Tongue (tissue), 3 donors: ENCODE measurements at places on chromosomes 16 and 17. TPM values are rescaled to one million over a fixed set of nuclear protein-coding genes. Genes with fewer than 3 reads are reported as not detected.

The RABEP1 gene
- total RNA-seq = 71.2 TPM

The CRHR1 gene
- total RNA-seq = 0.41 TPM

The TLCD3B gene
- total RNA-seq = 0.82 TPM

GRCh38 chr17:79164913-79165695 lies 90.5 kb downstream of the ENGASE start:
- DNase-seq = no peak

GRCh38 chr16:12674071-12674470 lies 129.6 kb downstream of the CPPED1 start:
- no peak for DNase-seq

DNA sequence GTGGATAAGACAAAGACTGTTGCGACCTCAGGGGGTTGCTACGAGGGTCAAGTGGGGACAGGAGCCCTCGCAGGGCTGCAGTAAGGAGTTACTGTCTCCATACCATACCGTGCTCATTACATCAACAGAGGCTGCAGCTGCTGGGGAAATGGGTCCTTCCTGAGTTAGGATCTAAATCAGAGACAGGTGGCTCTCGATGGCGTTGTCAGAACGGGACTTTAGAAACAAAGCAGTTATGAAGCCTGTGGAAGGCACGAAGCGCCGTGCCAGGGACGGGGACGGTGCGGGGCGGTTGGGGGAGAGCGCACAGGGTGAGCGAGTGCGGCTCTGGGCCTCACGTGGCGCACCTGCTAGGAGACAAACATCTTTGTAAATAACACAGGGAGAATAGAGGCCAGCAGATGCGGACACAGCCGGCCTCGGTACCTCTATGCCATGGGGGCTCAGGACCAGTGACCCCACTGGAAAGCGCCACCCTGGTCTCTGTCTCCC lies 34.4 kb downstream of the ZCCHC14 start:
- DNase-seq = no peak

DNA sequence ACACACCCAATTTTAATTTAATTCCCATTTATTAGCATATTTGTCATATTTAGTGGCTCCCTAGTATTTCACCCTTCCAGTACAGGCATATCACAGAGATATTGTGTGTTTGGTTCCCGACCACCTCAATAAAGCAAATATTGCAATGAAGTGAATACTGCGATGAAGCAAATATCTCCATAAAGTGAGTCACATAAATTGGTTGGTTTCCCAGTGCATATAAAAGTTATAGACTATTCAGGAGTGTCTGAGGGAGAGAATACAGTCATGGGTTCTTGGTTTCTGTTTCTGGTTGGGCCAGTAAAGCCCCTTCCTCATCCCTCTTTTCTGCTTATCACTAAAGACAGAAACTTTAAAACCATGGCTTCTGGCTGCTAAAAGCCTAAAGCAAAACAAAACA lies 295.4 kb upstream of the AXIN2 start:
- no peak for DNase-seq

DNA sequence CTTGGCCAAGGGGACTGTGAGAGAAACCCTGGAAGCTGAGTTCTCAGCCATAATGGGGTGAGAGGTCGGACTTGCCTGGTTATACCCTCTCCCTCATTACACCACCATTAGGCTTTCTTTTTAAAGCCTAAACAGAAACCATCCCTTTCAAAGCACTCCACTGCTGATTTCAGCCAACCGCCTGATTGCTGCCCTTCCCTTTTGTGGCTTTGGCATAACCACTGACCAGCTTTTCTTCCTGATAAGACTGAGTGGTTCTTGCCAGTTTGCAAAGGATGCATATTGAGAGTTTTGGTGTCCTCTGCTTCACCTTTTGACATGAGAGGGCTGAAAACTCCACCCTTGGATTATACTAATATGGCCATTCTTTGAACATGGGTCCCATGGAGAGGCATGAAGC lies 308.2 kb upstream of the GOT2 start:
- DNase-seq = no peak

GRCh38 chr17:2980904-2981246 lies 82.5 kb downstream of the OR1D5 start:
- DNase-seq = no peak

The HOXB7 gene
- 0.51 TPM for total RNA-seq

DNA sequence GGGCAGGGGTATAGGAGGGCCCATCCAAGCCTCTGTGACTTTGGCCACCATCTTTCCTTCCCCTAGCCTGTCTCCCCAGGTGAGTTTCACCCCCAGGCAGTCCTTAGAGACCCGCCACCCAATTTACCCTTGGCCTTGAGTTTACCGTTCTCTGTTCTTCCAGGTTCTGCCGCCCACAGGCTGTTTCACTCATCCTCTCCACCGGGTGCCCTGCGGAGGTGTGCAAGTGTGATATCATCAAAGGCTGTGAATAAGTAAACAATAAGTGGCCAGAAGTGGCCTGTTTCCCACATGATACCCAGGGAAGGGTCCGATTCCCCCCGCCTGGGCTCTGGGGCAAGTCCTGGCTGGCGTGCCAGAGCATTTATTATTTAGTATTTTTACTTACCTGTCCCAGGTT lies 15.1 kb upstream of the TLCD3B start:
- no peak for DNase-seq

DNA sequence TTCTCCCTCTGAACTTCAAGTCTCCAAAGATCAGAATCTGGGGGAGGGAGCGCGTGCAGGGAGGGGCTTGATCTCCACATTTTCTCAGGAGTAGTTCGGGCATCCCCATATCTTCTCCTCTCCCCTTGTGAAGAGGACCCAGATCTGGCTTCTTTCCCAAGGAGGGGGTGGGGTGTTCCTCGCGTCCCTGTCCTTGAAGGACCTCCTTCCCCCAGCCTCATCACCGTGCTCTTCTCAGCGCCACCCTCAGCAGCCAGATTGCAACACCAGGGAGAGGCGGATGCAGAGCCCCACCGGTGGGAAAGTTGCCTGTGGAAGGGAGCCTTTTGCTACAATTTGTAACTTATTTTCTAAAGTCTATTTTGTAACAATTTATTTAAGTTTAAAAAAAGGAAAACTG lies 5.7 kb downstream of the PRSS53 start:
- DNase-seq = no peak

The UMOD gene
- total RNA-seq = not detected

DNA sequence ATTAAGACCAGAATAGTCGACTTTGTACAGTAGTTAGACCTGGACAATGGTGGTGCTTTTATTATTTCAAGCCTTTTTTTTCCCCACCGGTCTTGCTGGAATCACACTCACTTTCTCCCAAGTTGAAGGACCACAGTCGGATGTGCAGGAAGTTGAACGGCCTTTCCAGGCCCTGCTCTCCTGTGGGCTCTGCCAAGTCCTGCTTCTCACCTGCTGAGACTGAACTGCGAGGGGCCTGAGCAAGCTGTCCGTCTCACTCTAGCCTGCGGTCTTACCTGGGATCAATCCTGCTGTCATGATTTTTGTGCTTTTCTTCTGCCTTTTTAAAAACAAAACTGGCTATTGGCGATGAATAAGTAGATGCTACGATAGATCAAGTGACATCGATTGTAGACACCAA lies 1.3 kb downstream of the TLCD3A start:
- DNase-seq = no peak

The RAB11FIP4 gene
- total RNA-seq = 2.7 TPM

The CES4A gene
- total RNA-seq = 5.2 TPM

The TRAF7 gene
- 27.4 TPM for total RNA-seq

The NPIPA3 gene
- not detected for total RNA-seq

The GNAO1 gene
- total RNA-seq = 3.9 TPM

GRCh38 chr17:29565643-29566472 lies 979 bp downstream of the ABHD15 start:
- no peak for DNase-seq

- DNase-seq = peak; percentile 72
Observed at GRCh38 chr17:2053380-2054261, 1.3 kb upstream of the HIC1 start.

GRCh38 chr16:67173808-67174705 lies 3.7 kb downstream of the NOL3 start:
- DNase-seq = peak; percentile 83

DNA sequence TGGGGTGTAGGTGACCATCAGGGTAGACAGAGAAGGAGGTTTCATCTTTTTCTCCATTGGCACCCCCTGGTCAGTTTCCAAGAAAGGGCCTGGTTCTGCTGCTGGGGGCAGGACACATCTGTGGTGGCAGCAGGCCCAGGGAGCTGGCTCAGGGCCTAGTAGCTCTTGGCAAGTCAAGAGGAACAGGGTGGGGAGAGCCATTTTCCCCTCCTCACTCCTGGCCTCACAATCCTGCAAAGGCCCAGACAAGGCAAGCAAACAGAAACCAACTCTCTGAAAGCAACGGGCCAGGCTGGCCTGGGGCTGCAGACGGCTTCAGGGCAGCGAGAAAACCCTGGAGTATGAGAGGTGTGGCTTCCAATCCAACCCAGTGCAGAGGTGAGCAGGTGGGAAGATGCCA lies 192.9 kb upstream of the DYNLRB2 start:
- DNase-seq = peak; percentile 80

DNA sequence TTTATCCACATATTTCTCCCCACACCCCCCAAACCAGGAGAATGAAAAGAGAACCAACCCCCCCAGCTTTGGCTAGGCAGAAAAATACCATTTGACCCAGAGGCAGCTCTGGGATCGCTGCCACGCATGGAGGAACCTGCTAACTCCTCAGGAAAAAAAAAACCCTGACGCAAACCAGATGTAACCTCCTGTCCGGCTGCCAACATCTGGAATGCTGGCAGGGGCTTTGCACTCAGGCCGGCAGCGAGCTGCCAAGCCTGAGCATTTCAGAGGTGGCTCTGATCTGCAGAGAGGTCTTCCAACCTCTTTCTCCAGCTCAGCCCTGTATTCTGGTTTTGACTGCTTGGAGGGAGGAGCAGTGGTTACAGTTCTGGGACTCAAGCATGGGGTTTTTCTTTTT lies 8.2 kb downstream of the IGFBP4 start:
- peak; percentile 94 for DNase-seq

The TEKT3 gene
- not detected for total RNA-seq

DNA sequence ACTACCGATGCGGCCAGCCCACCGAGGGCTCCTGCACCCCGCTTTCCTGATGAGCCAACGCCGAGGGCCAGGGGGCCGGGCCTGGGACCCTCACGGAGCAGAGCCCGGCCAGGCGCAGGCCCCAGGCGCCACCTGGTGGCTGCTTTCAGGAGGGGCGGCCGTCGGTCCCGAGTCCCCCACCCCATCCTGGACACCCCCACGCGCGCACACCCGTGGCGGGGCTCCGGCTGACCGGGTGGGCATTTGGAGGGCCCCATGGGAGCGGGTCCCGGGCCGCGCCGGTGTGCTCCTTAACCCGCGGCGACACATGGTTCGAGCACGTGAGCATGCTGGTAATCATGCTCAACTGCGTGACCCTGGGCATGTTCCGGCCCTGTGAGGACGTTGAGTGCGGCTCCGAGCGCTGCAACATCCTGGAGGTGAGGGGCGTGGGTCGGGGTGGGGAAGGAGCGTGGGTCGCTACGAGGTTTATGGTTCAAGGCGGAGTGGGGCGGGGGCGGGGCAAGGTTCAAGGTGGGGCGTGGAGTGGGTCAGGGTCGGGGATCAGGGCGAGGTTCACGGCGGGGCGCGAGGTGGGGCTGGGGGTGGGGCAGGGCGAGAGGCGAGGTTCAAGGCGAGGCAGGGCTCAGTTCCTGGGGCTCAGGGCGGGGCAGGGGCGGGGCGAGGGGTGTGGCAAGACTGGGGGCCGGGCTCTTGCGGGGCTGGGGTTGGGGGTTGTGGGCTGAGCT lies 30.2 kb downstream of the TPSG1 start:
- DNase-seq = peak; percentile 31

The SLC4A1 gene
- total RNA-seq = 27.7 TPM

The EVI2B gene
- 1.2 TPM for total RNA-seq

The CTRB1 gene
- 1.0 TPM for total RNA-seq

GRCh38 chr17:77371117-77371887 lies 230.5 kb downstream of the SEC14L1 start:
- no peak for DNase-seq

The CDH5 gene
- 67.7 TPM for total RNA-seq

DNA sequence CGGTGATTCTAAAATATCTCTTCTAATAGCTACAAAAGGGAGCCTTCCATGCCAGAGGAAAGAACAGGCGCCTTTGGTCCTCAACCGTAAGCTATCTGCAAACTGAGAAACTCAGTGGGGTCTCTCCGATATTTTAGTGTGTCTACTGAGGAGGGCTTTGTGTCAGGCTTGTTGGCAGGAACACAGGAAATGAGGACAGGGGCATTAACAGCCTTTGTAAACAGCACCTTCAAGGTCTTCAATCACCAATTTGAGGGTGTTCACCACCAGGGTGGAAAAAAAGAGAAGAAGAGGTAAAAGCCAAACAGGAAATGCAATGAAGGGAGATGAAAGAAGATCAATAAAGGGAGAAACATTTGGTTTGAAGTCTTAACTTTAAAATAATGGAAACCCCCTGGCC lies 580.1 kb upstream of the SALL1 start:
- no peak for DNase-seq

DNA sequence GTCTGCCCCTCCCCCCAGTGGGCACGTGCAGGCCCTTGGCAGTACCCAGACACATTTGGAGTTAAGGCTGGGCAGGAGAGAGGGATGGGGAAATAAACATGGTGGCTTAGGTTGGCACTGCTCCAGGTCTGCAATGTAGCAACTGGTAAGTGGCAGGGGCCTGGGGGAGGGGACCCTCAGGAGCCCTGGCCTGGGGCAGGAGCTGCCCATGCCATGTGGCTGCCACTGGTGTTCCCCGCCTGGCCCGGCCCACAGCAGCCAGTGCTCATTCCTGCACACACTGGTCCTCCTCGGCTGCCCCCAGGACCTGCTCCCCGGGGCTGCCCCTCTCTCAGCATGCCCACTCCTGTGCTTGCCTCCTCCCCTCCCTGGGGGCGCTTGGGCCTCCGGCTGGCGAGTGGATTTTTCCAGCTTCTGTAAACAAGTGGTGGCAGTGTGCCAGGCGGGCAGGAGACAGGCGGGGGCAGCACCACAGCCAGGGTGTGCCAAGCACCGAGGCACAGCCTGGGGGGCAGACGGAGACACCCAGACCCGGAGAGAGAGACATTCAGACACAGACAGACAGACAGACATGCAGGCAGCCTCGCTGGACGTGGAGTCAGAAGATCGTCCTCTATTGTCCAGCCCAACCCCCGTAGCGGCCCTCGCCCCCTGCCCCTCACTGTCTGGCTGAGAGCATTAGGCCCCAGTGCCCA lies 9.4 kb downstream of the THRA start:
- peak; percentile 94 for DNase-seq

The LRRC46 gene
- total RNA-seq = not detected

The C17orf113 gene
- total RNA-seq = 2.3 TPM

The UTS2R gene
- total RNA-seq = 5.8 TPM

The SEC14L5 gene
- 3.1 TPM for total RNA-seq

GRCh38 chr17:37182786-37183465 lies 192.9 kb upstream of the C17orf78 start:
- DNase-seq = no peak

The TTLL6 gene
- not detected for total RNA-seq
